ENCODE measurements at places on chromosomes 11 and 22.
A peak's percentile ranks its signal among the peaks of the same experiment; 100 is the strongest.

- peak; percentile 59 for DNase-seq
Observed at GRCh38 chr11:63560506-63561180, 2.5 kb downstream of the PLAAT2 start.

- no peak for DNase-seq
Observed at GRCh38 chr11:102603576-102603975, 21.6 kb downstream of the MMP20 start.

DNA sequence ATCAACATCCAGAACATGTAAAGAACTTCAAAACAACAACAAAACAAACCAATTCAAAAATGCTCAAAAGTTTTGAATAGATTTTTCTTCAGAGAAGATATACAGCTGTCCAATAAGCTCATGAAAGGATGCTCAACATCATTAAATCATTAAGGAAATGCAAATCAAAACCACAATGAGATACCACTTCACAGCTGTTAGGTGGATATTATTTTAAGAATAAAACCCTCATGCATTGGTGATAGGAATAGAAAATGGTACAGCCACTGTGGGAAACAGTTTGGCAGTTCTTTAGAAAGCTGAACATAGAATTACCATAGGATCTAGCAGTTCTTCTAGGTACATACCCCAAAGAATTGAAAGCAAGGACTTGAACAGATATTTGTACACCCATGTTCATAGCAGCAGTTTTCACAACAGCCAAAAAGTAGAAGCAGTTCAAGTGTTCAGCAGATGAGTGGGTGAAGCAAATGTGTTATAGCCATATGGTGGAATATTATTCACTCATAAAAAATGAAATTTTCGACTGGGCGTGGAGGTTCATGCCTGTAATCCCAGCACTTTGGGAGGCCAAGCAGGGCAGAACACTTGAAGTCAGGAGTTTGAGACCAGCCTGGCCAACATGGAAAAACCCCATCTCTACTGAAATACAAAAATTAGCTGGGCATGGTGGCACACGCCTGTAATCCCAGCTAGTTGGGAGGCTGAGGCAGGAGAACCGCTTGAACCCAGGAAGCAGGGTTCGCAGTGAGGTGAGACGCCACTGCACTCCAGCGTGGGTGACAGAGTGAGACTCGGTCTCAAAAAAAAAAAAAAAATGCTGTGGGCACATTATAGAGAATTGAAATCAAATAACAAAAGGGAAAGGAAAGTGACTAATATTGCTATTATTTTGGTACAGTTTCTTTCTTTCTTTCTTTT is 42.9 kb downstream of the CBL start:
- no peak for DNase-seq

DNA sequence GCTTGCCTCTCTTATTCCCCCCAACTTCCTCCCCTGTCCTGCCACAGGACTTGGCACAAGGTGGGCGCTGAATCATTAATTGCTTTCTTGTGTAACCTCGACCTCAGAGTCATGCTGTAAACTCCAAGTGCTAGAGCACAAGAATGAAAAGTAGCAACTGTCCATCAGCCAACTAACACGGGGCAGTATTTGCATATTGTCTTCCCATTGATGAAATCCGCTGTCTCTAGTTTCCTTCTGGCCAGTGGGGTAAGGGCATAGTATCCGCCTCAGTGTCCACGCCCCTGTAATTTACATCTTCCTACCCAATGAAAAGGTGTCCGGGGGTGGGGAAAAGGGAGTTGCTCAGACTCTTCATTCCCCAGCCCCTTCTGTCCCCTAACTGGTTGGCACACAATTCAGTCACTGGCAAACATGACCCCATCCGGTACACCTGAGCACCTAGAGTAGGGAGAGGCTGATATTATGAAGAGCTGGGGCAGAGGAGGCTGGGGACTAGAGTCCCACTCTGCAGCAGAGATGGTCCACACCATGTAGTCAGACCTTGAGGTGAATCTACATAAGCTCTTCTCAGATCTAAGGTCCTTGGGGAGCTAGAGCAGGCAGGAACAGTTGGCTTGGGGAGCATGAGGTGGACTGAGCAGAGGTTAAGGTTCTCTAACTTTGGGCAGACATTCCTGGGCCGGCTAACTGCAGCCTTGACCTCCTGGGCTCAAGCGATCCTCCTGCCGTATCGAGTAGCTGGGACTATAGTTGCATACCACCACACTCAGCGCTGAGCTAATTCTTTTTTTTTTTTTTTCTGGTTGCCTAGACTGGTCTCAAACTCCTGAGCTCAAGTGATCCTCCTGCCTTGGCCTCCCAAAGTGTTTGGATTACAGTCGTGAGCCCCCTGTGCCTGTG is 6.8 kb upstream of the GGA1 start:
- DNase-seq: peak; percentile 48

GRCh38 chr11:62543680-62544444 is 2.7 kb downstream of the AHNAK start:
- no peak for DNase-seq

DNA sequence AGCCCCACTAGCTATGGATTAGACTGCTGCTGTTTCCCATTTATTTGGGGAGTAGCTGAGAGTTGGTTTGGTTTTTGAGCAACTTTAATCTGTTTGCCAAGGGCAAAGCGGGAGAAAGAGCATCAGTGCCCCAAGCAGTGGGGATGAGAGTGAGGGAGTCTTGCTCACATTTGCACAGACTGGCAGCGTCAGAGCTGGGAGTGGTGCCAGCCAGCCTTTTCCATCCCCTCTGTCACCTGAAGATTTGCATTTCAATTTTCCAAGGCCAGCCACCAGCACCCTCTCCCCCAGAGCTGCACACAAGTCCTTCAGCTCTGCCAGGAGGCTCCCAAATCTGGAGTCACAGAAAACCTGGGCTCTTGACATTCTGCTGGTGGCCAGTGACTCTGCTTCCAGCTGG is 21.0 kb upstream of the UVRAG start:
- DNase-seq: no peak

GRCh38 chr11:134558916-134559601 is 147.0 kb upstream of the B3GAT1 start:
- DNase-seq: no peak

- DNase-seq: no peak
Observed at GRCh38 chr11:459511-460220, 9.6 kb downstream of the PTDSS2 start.

DNA sequence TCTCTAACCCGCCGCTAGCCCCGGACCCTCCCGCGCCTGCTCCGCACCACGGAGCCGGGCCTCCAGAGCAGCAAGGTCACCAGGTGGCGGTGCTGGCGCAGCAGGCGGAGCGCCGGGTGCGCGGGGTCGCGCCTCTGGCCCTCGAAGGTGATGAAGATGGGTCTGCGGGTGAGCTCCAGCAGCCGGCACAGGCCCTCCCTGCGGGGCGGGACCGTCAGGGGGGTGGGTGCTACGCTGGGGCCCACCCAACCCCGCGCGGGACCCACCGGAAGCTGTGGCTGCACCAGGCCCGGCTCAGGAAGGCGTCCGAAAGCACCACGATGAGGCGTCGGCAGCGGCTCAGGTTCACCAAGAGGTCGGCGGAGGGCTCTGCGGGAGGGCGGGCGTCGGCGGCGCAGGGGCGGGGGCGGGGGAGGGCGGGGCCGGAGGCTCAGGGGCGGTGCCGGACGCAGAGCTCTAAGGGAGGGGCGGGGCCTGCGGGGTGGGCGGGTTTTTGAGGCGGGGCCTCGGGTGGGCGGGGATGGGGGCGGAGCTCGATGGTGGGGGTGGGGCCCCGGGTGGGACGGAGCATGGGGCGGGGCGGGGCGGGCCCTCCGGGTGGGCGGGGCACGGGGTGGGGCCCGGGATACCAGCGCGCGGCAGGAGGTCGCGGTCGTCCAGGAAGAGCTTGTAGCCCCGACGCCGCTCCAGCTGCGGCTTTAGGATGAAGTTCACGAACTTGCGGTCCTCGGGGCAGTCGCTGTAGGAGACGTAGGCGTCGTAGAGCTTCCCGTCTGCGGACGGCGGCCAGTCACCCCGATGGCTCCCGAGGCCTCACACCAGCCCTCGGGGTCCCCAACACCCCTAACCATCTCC is 7.8 kb downstream of the SIGIRR start:
- no peak for DNase-seq

DNA sequence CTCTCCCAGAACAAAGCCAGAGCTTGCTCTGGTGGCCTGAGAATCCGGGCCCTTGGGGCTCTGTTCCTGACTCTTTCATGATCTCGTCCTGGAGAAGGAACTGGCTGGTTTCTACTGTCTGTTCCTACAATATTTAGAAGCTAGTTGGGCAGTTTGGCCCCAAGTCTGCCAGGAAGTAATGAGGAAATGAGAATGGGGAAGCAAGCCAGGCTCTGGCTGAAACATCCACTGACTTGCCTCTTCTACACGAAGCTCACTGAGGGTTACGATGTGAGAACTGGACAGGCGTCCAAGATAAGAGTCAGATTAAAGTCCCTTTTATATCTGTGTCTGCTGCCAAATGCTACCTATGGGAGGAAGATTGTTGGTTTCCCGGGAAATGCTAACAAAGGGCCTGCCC is 110.0 kb upstream of the KIRREL3 start:
- DNase-seq: no peak

GRCh38 chr11:2674658-2675131 is 25.1 kb downstream of the KCNQ1OT1 start:
- DNase-seq: no peak

DNA sequence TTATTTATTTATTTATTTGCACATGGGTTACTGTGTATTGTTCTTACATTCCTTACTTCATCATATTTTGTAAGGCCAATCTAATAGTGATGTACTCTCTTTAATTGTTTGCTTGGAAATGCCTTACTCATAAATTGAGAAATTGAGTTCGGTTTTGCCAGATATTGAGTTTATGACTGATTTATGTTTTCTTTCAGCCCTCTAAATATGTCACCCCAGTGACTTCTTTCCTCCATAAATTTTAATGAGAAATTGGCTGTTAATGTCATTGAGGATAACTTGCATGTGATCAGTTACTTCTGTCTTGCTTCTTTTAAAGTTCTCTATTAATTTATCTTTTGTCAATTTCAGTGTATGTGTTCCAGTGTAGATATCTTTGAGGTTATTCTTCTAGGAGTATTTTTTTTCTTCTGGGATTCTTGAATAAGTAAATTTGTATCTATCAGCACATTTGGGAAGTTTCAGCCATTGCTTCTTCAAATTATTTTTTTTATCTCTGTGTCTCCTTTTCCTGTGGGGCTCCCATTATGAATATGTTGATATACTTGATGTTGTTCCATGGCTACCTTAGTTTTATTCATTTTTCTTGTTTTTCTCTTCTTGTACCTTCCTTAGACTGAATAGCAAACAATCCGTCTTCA is 47.8 kb downstream of the XKR3 start:
- no peak for DNase-seq

GRCh38 chr11:206526-207207 is 532 bp downstream of the BET1L start:
- no peak for DNase-seq

GRCh38 chr22:35913925-35914324 is 114.7 kb downstream of the RBFOX2 start:
- DNase-seq: no peak

GRCh38 chr11:55854704-55855103 is 16.2 kb downstream of the OR5D16 start:
- no peak for DNase-seq

GRCh38 chr22:36965696-36966095 is 52.3 kb downstream of the CSF2RB start:
- DNase-seq: no peak

GRCh38 chr22:29310863-29311339 is 4.5 kb downstream of the GAS2L1 start:
- peak; percentile 93 for DNase-seq

DNA sequence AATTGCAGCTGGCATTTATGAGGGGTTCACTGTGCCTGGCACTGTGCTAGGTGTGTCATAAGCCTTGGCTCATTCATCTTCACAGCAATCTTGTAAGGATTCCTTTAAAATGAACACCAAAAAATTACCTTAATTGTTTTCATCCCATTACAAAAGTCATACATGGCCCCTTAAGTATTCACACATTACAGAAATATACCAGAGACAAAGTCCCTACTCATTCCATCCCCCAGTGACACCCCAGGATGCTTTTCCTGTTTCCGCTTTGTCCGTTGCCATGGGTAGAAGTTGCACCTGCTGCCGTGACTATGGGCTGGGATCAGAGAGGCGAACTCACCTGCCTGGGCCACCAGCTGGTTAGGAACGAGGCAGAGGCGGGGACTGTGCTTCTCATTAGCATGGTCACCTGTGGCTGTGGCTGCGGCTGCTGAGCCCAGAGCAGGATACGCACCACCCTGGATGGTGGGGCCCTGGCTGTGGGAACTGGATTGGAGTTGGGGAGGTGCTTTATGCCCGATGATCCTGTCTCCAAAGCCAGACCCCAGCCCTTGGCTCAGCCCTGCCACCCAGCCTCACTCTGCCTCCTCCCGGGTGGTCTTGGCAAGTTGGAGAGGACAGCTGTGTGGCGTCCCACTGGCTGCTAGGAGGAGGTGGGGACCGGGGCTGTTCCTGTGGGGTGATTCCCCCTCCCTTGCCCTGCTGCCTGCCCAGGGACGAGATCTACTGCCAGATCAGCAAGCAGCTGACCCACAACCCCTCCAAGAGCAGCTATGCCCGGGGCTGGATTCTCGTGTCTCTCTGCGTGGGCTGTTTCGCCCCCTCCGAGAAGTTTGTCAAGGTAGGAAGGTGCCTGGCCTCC is 60.8 kb downstream of the MYO7A start:
- DNase-seq: no peak

- DNase-seq: no peak
Observed at GRCh38 chr22:48659404-48659996, 1168.2 kb downstream of the BRD1 start.

DNA sequence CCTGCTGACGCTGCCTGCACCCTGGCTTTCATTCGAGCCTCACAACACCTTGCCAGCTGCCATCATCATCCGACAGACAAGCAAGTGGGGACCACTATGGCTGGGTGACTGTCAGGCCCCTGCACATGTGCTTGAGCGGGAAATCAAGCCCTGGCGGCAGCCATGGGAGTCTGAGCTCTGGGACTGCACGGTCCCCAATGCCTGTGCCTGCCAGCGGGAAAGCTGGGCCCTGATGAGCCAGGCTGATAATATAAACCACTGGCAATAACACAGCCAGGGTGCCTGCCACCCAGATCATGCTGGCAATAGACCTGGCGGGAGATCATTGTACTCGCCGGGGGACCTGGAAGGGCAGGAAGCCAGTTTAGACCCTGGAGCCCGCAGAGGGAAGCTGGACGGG is 2.5 kb downstream of the FGF3 start:
- no peak for DNase-seq

- DNase-seq: no peak
Observed at GRCh38 chr11:1289211-1289935, 20.1 kb downstream of the TOLLIP start.
